ENCODE measurements at places on chromosomes 4 and X. TPM values are rescaled to one million over a fixed set of nuclear protein-coding genes. Genes with fewer than 3 reads are reported as not detected.

SPANXB1 gene
- total RNA-seq = not detected

GRCh38 chrX:150182161-150182560 is 181.0 kb upstream of the MAMLD1 start:
- DNase-seq = no peak

DNA sequence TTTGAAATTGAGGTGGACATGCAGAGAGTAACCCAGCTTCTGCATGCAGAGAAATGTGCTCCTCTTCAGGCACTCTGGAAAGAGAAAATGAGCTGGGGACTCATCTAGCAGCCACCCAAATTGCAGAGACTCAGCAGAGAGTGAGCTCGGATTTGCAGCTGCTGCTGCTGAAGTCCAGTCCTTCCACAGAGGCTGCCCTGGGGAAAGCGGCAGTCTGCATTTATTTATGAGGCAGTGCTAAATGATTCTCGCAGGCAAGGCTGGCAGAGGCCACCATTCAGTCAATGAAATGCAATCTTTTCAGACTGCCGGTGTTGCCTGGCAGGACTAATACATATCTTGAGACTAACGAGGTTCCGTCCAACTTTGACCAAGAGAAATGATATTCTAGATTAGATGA is 404.8 kb downstream of the NLGN4X start:
- DNase-seq = no peak

DNA sequence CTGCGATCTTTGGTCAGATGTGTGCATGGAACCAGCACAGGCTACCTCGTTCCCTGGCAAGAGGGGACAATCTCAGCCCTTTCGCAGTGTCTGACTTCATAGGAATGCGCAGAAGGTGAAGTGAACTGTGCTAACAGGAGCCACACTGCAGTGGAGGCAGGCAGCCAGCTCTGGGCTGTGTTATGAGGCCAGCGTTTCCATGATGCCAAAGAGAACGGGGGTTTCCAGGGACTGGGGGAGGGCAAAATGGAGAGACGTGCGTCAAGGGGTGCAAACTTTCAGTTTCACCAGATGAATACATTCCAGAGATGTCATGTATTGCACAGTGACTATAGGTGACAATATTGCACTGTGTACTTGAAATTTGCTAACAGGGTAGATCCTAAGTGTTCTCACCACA is 30.4 kb downstream of the CLDN34 start:
- no peak for DNase-seq

DNA sequence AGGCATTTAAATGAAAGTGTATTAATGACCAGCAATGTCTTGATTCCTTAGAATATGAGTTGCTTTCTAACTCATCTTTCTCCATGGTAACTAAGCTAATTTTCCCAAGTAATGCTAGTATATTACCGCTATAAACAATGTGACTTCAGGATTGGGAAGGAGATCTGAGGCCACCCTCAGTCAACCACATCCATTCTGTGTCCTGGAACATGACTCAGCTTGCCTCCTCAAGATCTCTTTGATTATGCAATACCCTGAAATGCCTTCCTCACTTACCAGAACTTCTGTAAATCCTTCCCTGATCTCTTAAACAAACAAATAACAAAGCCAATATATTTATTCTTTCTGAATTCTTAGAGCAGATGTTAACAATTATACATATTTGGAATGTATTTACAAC is 1495.5 kb downstream of the PCDH18 start:
- peak; percentile 25 for DNase-seq

- no peak for DNase-seq
These were observed 964.4 kb downstream of the RPA4 start for GRCh38 chrX:97847885-97848679.

- peak; percentile 57 for DNase-seq
These were observed 9.4 kb downstream of the AIMP1 start for GRCh38 chr4:106325800-106326199.

- DNase-seq = no peak
These were observed 18.6 kb downstream of the PI4K2B start for GRCh38 chr4:25252230-25253070.

DNA sequence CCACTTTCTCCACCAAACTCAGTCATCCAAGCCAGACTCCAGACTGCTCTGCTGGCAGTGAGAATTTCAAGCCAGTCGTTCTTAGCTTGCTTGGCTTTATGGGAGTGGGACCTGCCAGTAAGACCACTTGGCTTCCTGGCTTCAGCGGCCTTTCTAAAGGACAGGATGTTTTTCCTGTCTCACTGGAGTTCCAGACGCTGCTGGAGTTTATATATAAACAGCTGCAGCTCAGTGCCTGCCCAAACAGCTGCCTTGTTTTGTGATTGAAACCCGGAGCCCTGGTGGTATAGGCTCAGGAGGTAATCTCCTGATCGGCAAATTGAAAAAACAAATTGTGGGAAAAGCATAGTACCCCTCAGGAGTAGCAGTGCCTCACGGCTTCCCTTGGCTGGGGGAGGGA is 1165.8 kb upstream of the ADGRL3 start:
- DNase-seq = no peak

DNA sequence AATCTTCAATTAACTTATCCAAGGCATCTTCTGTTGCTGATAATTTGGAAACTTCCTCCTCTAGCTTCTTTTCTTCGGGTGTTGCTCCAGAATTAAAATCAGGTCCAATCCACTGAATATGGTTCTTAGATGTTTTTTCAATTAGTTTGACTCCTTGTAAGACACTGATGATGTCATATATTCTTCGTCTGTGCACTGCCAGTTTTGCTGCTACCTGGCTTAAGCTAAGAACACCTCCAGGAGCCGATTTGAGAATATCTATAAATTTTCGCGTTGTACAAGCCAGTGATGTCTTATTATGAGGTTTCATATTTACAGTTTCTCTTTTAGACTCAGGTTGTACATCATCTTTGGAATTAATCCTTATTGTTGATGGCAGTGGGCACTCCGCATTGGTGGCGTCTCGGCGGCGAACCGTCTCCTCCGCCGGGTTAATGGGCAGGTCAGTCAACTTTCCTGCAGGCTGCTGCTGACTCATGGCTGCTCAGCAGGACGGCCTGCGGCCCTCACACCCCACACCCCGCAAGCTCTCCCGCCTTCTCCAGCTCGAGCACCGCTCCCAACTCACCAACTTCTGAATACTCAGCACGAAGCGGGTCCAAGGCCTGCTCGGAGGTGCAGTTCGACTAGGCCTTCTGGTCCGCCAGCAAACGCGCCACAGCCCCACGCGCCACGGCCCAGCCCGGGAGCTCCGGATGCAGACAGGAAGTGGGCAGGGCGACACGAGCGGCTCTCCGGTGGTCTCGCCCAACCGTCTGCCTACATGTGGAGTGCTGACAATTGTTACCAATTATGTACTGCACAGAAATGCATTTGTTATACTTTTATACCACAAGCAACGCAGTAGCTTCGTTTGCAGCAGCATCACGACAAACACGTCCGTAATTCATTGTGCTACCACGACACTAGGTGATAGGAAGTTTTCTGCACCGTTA is 49.2 kb upstream of the FHL1 start:
- DNase-seq = no peak

SMIM14 gene
- total RNA-seq = 26.8 TPM

DNA sequence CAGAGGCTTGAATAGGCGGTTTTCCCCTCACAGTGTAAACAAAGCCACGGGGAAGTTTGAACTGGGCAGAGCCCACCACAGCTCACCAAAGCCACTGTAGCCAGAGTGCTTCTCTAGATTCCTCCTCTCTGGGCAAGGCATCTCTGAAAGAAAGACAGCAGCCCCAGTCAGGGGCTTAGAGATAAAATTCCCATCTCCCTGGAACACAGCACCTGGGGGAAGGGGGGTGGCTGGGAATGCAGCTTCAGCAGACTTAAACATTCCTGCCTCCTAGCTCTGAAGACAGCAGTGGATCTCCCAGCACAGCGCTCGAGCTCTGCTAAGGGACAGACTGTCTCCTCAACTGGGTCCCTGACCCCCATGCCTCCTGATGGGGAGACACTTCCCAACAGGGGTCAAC is 44.0 kb upstream of the USP38 start:
- no peak for DNase-seq

RAB9B gene
- total RNA-seq = 4.5 TPM

- no peak for DNase-seq
These were observed 362.3 kb upstream of the ZFP42 start for GRCh38 chr4:187633245-187633644.

All from mammary epithelial cell (primary cell).